ENCODE measurements at places on chromosomes 4 and X.
A peak's percentile ranks its signal among the peaks of the same experiment; 100 is the strongest.

DNA sequence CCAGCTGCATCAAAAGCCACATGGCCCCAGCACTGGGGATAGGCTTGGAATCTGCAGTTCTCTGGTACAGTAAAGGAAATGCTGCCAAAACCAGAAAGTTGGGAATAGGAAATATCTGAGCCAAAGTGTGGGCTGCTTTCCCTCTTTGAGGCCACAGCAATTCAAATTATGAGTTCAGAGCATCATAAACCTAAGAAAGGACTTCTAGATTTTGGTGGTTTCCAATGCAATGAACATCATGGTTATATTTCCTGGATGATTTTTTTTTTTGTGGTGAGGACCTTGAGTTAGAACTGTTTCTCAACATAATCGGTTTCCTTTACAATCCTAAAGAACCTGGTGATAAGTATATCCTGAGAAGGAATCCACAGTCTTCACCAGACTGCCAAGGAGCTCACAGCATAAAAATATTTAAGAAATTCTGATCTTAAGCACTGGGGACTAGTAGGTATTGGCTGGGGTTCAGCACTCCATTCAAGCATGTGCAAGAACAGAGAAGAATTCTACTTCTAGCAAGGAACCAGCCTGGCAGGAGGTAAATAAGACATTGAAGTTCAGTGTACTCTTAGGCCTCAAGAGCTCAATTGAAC is 29.8 kb upstream of the ARHGAP24 start:
- DNase-seq, result no peak

GRCh38 chrX:134732676-134733075 is 74.4 kb upstream of the PLAC1 start:
- no peak for DNase-seq

GRCh38 chr4:108139089-108139488 is 29.6 kb downstream of the LEF1 start:
- DNase-seq, result no peak

- no peak for DNase-seq
Observed at GRCh38 chrX:72713130-72713529, 976 bp downstream of the PHKA1 start.

GRCh38 chr4:118756958-118757357 is 71.8 kb downstream of the METTL14 start:
- no peak for DNase-seq

DNA sequence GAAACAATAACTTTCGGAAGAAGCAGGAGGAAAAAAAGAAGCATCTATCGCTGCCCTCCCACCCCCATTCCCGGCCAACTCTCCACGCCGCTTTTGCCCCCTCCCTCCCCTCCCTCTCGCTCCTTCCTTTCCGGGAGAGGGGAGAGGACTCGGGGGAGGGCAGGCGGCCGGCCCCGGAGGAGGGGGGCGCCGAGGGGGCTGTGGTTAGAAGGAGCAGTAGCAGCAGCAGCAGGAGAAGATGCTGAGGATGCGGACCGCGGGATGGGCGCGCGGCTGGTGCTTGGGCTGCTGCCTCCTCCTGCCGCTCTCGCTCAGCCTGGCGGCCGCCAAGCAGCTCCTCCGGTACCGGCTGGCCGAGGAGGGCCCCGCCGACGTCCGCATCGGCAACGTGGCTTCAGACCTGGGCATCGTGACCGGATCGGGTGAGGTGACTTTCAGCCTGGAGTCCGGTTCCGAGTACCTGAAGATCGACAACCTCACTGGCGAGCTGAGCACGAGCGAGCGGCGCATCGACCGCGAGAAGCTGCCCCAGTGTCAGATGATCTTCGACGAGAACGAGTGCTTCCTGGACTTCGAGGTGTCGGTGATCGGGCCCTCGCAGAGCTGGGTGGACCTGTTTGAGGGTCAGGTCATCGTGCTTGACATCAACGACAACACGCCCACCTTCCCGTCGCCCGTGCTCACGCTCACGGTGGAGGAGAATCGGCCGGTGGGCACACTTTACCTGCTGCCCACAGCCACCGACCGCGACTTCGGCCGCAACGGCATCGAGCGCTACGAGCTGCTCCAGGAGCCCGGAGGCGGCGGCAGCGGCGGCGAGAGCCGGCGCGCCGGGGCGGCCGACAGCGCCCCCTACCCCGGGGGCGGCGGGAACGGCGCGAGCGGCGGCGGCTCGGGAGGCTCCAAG is 1.3 kb downstream of the PCDH7 start:
- peak; percentile 32 for DNase-seq

- DNase-seq, result peak; percentile 47
Observed at GRCh38 chr4:153651587-153651986, 32.5 kb upstream of the TLR2 start.

GRCh38 chrX:19748896-19749680 is 138.3 kb downstream of the SH3KBP1 start:
- no peak for DNase-seq

Data from kidney tubule cell (primary cell).